ENCODE measurements at places on chromosomes 5 and 9. TPM values are rescaled to one million over a fixed set of nuclear protein-coding genes. Genes with fewer than 3 reads are reported as not detected.

DNA sequence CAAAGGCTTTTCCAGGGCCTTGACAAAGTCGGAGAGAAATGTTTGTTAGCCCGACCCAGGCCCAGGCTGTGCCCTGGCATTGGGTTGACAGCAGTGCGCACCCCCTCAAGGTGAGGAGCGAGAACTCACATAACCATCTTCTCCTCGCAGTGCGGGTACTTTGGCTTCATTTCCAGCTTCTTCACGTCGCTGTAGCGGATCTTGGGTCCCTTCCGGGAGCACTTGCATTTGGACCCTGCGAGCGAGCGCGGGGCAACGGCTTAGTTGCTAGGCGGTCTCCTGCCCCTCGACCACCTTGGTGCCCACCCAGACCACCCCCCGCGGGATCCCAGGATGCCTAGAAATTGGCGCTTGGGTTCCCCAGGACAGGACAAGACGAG is 496 bp downstream of the CXCL14 start:
- peak; percentile 50 for DNase-seq
- H3K4me1 ChIP-seq, result peaks cover 7% of the 10 kb centered on the region
- H3K36me3 ChIP-seq, result no peaks in the 10 kb centered on the region
- peaks cover 38% of the 10 kb centered on the region for H3K27me3 ChIP-seq

DNA sequence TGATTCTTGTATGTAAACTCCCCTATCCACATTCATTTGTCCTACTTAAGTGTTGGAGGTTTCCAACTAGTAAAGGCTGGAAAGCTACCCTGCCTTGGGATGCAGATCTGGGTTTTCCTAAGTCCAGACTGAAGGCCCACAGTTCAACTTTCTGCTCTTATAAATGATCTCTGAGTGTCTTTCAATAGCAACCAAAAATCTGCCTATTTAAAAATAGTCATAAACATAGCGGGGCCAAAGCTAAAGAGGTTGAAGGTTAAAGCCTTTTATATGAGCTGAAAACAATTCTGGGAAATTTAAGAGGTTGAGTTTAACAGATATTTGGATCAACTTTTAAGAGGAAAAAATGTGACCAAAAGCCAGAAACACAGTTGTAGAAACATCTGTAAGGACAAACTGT is 87.2 kb downstream of the NTRK2 start:
- no peak overlapping the region for H3K4me3 ChIP-seq
- no peaks in the 10 kb centered on the region for H3K36me3 ChIP-seq
- H3K27ac ChIP-seq, result no peak overlapping the region
- H3K4me1 ChIP-seq, result no peaks in the 10 kb centered on the region

DNA sequence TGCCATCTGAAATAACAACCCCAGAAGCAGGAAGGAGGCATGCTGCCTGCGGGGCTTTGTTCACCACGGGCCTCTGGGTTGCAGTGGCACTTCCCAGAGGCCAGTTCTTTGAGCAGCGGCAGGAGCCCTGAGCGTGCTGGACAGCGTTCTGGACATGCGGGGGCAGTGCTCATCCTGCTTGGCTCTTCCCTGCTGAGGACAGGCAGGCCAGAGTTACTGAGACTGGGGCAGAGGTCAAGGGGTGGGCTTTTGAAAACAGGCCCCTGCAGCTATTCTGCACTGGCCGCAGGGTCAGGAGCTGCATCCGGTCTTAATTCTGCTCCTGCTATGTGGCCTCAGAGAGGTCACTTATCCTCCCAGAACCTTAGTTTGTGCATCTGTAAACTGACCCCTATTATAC is 258.6 kb downstream of the FSTL4 start:
- no peaks in the 10 kb centered on the region for H3K4me1 ChIP-seq
- H3K27me3 ChIP-seq, result peaks cover 1% of the 10 kb centered on the region
- no peak overlapping the region for H3K4me3 ChIP-seq

GRCh38 chr5:8944005-8944404 is 601.9 kb downstream of the SEMA5A start:
- H3K36me3 ChIP-seq, result no peaks in the 10 kb centered on the region
- no peak overlapping the region for H3K4me3 ChIP-seq
- peak; percentile 13 for DNase-seq
- H3K4me1 ChIP-seq, result peaks cover 11% of the 10 kb centered on the region
- peak overlapping the region; percentile 34 for H3K27ac ChIP-seq

GRCh38 chr5:150059623-150060022 is 26.7 kb downstream of the CSF1R start:
- H3K27me3 ChIP-seq, result no peaks in the 10 kb centered on the region
- DNase-seq, result peak; percentile 58
- no peak overlapping the region for H3K4me3 ChIP-seq
- H3K36me3 ChIP-seq, result peaks cover 12% of the 10 kb centered on the region

- H3K4me3 ChIP-seq, result no peak overlapping the region
- H3K36me3 ChIP-seq, result no peaks in the 10 kb centered on the region
- no peak for DNase-seq
- no peaks in the 10 kb centered on the region for H3K27me3 ChIP-seq
Observed at GRCh38 chr5:165157219-165157618, 1651.8 kb downstream of the MAT2B start.

The ZNF474 gene
- total RNA-seq, result 0.72 TPM

The GNAQ gene
- total RNA-seq, result 63.9 TPM

- DNase-seq, result peak; percentile 54
- no peaks in the 10 kb centered on the region for H3K36me3 ChIP-seq
- H3K4me3 ChIP-seq, result no peak overlapping the region
- H3K4me1 ChIP-seq, result no peaks in the 10 kb centered on the region
Observed at GRCh38 chr5:175772747-175773533, 98.4 kb upstream of the CPLX2 start.

- H3K27me3 ChIP-seq, result no peaks in the 10 kb centered on the region
- H3K36me3 ChIP-seq, result no peaks in the 10 kb centered on the region
- H3K4me1 ChIP-seq, result no peaks in the 10 kb centered on the region
- no peak for DNase-seq
- H3K27ac ChIP-seq, result no peak overlapping the region
Observed at GRCh38 chr5:167415779-167416746, 875.4 kb upstream of the WWC1 start.

GRCh38 chr5:4720831-4721230 is 419.3 kb upstream of the ADAMTS16 start:
- H3K27ac ChIP-seq, result no peak overlapping the region
- H3K36me3 ChIP-seq, result no peaks in the 10 kb centered on the region
- no peak for DNase-seq
- no peaks in the 10 kb centered on the region for H3K27me3 ChIP-seq
- H3K4me3 ChIP-seq, result no peak overlapping the region

DNA sequence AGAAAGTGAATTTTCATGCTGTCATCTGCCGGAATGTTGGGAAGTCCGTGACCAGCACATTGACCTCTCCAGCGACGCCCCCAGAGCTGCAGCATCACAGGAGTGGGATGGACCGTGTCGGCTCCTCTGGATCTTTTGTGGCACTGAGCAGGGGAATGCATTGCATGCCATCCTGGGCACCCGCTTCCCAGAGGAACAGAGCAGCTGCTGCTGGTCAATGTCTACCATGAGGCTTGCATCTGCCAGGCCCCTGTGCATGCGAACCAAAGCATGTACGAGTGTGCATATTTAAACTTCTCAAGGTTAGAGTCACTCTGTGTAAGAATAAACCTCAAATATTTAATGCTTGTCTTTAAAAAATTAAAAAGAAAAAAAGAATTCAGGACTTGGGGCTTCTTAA is 414.8 kb downstream of the GADD45G start:
- H3K4me3 ChIP-seq, result no peak overlapping the region
- H3K4me1 ChIP-seq, result no peaks in the 10 kb centered on the region
- H3K36me3 ChIP-seq, result no peaks in the 10 kb centered on the region
- no peaks in the 10 kb centered on the region for H3K27me3 ChIP-seq
- no peak for DNase-seq

DNA sequence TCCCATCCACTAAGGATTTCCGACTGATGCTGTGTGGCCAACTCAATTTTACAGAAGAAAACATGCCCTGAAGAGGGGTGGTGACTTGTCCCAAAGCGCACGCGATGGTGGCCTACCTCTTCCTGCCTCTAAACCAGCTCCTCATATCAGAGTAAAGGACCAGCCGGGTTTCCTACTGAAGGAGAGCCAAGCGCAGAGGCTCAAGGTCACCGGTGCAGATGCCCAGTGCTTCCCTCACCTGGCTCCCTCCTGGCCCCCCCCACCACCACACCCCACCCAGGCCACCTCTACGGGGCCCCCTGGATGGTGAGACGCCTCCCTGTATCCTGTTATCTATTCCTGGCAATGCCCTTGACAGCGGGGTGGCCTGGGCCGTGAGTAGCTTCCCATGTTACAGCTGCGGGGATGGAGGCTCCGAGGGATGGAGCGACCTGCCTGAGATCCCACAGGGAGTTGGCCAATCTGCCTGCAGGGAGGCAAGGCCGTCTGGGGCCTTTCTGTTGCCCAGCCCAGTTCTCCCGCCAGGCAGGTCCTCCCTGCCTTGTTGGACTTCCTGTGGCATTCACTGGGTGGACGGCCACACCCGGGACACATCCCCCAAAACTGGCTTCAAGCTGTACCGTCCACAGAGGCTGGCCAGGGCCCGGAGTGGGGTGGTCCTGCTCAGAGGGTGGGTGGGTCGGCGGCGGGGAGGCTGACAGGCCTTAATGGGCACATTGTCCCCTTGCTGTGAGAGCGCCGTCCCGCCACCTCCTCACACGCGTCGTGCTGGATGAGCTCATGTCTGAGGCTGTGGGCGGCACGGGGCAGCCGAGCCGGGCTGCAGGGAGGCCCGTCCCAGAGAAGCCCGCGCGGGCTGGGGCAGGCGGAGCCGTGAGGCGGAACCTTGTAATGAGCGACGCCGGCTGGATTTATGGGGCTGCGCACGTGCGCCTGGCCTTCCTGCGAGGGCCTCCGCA is 72.5 kb downstream of the MACROH2A1 start:
- no peaks in the 10 kb centered on the region for H3K27me3 ChIP-seq
- H3K36me3 ChIP-seq, result peaks cover 7% of the 10 kb centered on the region
- no peak overlapping the region for H3K27ac ChIP-seq
- H3K4me3 ChIP-seq, result no peak overlapping the region

The SPATA31C1 gene
- total RNA-seq, result not detected

DNA sequence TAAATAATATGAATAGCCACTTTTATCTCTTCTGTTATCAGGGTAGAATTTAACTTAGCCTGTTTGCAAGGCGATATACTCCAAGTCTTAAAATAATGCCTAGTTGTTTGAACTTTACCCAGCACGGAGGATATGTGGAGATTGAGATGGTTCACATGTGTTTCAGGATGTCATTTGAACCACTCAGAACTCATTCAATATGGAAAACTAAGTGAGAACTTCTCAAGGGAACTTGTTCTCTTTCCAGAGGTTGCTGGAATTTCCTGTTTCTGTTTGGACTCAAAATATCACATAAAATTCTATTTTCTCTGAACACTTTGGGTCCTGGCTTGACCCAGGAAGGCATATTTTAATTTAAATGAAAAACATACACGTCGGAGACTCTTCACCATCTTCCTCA is 139.1 kb upstream of the MYO10 start:
- no peaks in the 10 kb centered on the region for H3K4me1 ChIP-seq
- DNase-seq, result no peak
- H3K4me3 ChIP-seq, result no peak overlapping the region
- H3K36me3 ChIP-seq, result no peaks in the 10 kb centered on the region

DNA sequence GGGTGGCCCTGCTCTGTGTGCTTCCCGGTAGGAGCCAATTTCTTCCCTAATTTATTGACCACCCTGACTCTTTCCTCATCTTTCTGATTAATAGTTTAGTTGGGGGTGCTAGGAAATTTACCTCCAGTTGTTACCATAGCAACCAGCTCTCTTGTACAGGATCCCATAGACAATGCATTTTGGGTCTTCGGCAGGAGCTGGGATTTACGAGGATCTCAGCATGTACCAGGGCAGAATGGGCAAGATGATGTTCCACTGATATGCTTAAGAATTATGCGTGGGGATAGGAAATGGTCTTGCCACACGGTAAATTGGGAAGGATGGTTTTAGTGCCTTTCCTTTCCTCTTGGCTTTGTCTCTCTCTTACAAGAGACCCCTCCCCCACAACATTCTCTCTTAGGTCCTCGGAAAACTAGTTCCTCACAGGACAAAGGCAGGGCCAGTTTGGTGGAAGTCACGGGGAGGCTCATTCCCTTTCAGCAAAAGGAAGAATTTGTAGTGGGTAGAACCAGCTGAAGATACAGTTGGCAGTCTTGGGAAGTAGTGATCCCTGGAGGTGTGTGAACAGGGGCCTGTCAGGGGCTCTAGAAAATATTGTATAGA is 133.4 kb upstream of the SHB start:
- H3K27ac ChIP-seq, result no peak overlapping the region
- H3K27me3 ChIP-seq, result peaks cover 9% of the 10 kb centered on the region
- no peak for DNase-seq
- no peak overlapping the region for H3K4me3 ChIP-seq
- H3K4me1 ChIP-seq, result no peaks in the 10 kb centered on the region

DNA sequence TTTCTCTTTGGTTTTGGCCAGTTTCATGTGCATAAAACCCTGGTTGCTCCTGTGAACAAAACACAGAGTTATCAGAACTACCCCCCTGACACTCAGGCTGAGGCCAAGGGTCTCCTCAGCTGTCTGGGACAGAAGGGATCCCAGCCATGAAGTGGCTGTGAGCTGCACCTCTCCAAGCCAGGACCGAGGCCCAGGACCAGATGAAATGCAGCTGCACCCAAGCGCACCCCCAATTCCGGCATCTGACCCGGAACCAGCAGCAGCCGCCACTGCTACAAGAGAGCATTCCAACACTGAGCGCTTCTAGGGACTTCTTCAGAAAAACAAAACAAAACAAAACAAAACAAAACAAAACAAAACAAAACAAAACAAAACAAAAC is 16.0 kb upstream of the SLC25A51 start:
- DNase-seq, result no peak
- no peak overlapping the region for H3K27ac ChIP-seq

The PTPDC1 gene
- 17.0 TPM for total RNA-seq

The PCDHGA3 gene
- total RNA-seq, result 2.9 TPM

- H3K4me1 ChIP-seq, result peaks cover 25% of the 10 kb centered on the region
- no peaks in the 10 kb centered on the region for H3K27me3 ChIP-seq
- peak overlapping the region; percentile 73 for H3K27ac ChIP-seq
Observed at GRCh38 chr5:179284751-179285631, 60.3 kb downstream of the ADAMTS2 start.

The SHOC1 gene
- under 0.01 TPM for total RNA-seq

DNA sequence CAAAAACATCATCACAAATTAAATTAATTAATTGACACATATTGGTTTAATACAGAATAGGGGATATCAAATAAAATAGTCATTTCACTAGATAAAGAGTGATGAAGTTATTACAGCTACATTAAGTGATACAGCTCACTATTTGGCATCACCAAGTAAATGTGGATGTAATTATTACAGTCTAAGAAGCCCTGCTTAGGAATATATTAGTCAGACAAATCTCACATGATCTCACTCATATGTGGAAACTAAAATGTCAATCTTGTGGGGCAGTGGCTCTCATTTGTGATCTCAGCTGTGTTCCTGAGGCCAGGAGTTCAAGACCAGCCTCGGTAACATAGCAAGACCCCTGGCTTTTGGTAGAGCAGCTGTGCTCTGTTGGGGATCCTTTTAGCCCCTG is 233.4 kb upstream of the RGMB start:
- H3K4me1 ChIP-seq, result no peaks in the 10 kb centered on the region
- no peak overlapping the region for H3K27ac ChIP-seq
- no peaks in the 10 kb centered on the region for H3K27me3 ChIP-seq
- no peaks in the 10 kb centered on the region for H3K36me3 ChIP-seq
- DNase-seq, result no peak

Measured in osteoblast (primary cell).